ENCODE measurements at places on chromosomes 1 and 21.

DNA sequence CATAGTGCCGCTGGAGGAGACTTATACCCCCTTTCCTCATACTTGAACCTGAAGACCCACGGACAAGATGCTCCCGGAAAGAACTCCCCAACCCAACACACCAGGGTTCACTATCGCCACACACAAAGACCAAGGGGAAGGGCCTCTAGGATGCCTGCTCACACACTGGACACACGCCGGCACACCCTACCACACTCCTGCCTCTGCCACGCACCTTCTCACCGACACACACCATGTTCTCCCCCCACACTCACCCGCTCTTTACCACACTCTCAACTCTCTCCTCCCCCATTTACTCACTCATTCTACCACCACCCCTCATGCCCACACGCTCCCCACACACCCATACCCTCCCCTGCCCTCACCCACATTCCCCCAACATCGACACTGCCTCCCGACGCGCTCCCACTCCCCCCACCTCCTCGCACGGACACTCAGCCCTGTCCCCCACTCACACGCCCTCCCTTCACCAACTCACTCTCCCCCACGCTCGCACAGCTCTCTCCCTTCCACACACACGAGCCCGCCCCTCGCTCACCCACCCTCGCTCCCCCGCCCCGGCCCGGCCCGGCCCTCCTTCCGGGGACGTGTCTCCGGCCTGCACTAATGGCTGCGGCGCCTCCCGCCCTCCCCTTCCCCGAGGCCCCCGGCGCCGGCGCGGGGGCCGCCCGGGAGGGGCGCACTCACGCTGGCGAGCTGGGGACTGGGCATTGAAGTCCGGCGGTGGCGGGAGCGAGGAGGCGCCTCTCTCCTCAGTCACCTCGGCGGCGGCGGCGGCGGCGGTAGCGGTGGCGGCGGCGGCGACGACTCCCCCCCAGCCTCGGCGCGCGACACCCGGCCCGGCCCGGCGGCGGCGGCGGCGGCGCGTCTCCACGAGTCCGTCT is 626 bp downstream of the PTP4A2 start:
- DNase-seq: no peak

- no peak for DNase-seq
Measured at GRCh38 chr1:43066578-43066977, 105.5 kb downstream of the EBNA1BP2 start.

- no peak for DNase-seq
Measured at GRCh38 chr1:27868556-27868931, 3.8 kb upstream of the THEMIS2 start.

- DNase-seq: peak; percentile 100
Measured at GRCh38 chr1:38991638-38992411, 749 bp downstream of the AKIRIN1 start.

DNA sequence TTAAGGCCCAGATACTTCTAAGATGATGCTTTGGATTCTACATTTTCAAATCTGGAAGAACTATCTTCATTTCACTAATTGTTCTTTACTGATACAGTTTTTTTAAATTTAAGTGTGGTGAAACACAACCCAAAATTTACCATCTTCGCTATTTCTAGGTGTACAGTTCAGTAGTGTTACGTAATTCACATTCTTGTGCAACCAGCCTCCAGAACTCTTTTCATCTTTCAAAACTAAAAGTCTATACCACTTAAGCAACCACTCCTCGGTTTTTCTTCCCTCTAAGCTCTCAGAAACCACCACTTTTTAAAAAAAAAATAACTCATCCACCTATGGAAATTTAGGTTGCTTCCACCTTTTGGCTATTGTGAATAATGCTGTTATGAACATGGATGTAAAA is 220.7 kb downstream of the PDE4B start:
- no peak for DNase-seq

- DNase-seq: no peak
Measured at GRCh38 chr1:105655032-105655431, 1401.4 kb upstream of the PRMT6 start.

DNA sequence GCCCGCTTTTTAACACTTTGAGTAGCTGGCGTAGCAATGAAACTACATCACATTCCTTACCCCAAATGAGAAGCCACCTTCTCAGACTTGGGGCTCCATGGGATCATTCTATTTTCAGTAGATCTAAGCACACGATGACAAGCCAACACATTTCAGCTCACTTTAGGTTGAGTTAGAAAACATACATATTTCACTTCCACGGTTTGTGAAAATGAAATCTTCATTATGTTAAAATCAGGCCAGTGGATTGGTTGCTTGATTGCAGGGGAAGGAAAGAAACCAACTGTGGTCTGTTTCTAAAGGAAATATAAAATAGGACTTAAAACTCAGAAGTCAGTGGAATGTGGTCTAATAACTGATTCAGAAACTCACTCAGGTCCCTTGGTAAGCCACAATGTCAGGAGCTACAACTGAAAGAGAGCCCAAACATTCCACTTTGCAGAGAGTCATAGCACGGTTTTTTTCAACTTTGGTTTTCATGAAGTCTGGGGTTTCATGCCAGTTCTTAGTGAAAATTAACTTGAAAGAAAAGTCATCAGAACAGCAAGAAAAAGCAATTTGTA is 82.3 kb upstream of the TIAM1 start:
- no peak for DNase-seq

GRCh38 chr1:67193704-67194103 is 27.4 kb downstream of the IL23R start:
- no peak for DNase-seq

- no peak for DNase-seq
Measured at GRCh38 chr1:64343105-64343822, 126.7 kb upstream of the CACHD1 start.

- DNase-seq: no peak
Measured at GRCh38 chr21:44966135-44967081, 26.6 kb downstream of the SLX9 start.

DNA sequence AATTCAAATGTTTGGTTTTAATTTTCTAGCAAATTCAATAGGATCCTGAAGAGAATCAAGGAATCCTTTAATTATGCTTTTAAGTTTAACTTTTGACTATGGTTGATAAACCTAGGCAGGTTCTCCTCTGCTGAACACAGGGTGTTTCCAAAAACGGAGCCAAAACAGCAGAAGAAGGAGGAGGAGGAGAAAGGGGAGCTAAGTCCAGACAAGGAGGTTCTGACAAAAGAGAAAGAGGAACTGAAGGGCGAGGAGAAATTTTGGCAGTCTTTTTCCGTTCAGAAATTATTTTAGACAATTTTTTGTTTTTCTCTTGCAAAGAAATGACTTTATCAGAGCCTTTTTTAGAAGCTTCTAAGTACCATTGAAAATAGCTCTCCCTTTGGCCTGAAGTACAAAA is 33.2 kb upstream of the FNBP1L start:
- no peak for DNase-seq

DNA sequence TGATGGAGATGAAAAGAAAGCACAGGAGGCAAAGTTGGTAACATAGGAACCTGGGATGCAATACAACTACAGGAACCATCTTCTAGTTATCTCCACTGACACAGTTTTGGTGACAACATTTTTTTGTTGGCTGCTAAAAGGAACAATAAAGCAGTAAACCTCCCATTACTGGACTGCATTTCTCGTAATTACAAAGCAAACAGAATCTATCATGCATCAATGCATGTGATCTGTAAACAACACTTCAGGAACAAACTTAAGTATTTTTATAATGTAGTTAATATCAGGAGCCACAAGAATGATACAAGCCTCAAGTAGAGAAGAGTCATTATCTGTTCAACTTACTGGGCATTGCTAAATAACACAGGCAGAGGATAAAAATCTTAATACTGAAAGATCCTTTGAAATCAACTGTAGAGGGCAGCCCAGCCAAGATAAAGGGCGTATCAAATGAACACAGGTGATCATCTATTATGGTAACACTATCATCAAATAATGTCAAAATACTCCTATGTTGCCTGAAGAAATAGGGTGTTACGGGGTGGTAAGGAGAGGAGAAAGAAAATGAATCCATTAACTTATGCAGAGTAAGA is 193.3 kb downstream of the EIF4G3 start:
- no peak for DNase-seq

- DNase-seq: no peak
Measured at GRCh38 chr1:21946836-21947587, 9.9 kb upstream of the HSPG2 start.

GRCh38 chr21:44506279-44507255 is 33.4 kb downstream of the KRTAP10-1 start:
- DNase-seq: no peak

GRCh38 chr1:46665983-46666382 is 2.2 kb downstream of the ATPAF1 start:
- DNase-seq: no peak

- DNase-seq: no peak
Measured at GRCh38 chr1:57252597-57253294, 171.1 kb downstream of the DAB1 start.

DNA sequence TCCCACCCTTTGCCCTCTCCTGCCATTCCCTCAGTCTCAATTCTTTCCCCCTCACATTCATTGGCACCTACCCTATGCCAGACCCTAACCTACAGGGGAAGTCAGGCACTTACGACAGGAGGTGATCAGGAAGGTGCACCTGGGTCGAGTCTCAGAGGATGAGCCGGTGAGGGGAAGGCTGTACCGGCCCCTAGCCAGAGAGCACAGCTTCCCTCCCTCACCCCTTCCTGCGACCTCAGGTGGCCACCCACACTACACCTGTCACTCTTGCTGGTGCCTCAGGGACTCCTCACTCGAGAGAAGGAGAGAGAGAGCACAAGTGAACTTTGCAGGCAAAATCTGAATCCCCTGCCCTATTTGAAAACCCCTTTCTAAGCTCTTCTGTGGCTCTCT is 1.7 kb upstream of the MYOM3 start:
- no peak for DNase-seq

DNA sequence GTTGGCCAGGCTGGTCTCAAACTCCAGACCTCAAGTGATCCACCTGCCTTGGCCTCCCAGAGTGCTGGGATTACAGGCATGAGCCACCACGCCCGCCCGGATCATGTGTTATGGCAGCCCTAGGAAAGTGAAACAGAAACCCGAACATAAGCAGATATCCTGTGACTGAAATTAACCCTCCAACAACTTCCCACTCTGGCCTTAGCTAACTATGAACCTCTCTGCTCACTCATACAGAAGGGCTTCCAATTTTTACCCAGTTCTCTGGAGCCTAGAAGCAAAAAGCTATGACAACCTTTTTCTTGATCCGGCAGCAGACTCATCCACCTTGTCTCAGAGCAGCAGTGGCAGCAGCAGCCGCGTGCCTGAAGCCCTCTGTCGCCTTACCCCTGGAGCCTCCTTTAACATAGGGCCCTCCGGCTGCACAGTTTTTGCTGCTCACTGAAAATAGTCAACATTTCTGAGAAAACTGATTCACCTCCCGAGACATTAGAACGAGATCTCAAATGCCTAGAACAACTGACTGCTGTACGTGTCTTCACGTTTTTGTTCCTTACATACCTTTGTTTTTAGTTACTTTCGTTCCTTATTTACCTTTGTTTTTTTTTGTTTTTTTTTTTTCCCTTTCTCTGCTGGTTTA is 9.3 kb downstream of the CBR1 start:
- DNase-seq: no peak
